Osteocyte (in vitro differentiated cells): ENCODE measurements at places on chromosomes 4 and X. TPM values are rescaled to one million over a fixed set of nuclear protein-coding genes. Genes with fewer than 3 reads are reported as not detected.
A peak's percentile ranks its signal among the peaks of the same experiment; 100 is the strongest.

The GAGE2A gene
- total RNA-seq: not detected in 2 replicates

- no peaks in the 10 kb centered on the region for H3K27me3 ChIP-seq
- peaks cover 15% of the 10 kb centered on the region for H3K4me1 ChIP-seq
- no peaks in the 10 kb centered on the region for H3K36me3 ChIP-seq
- no peak overlapping the region for H3K4me3 ChIP-seq
- no peak overlapping the region for H3K27ac ChIP-seq
Measured at GRCh38 chr4:136931781-136932180, 600.5 kb downstream of the PCDH18 start.

- peaks cover 36% of the 10 kb centered on the region for H3K4me1 ChIP-seq
- peak overlapping the region; percentile 76 for H3K27ac ChIP-seq
- no peak for DNase-seq
- no peaks in the 10 kb centered on the region for H3K27me3 ChIP-seq
Measured at GRCh38 chr4:39608451-39608850, 30.2 kb downstream of the SMIM14 start.

The FDCSP gene
- not detected in 2 replicates for total RNA-seq

DNA sequence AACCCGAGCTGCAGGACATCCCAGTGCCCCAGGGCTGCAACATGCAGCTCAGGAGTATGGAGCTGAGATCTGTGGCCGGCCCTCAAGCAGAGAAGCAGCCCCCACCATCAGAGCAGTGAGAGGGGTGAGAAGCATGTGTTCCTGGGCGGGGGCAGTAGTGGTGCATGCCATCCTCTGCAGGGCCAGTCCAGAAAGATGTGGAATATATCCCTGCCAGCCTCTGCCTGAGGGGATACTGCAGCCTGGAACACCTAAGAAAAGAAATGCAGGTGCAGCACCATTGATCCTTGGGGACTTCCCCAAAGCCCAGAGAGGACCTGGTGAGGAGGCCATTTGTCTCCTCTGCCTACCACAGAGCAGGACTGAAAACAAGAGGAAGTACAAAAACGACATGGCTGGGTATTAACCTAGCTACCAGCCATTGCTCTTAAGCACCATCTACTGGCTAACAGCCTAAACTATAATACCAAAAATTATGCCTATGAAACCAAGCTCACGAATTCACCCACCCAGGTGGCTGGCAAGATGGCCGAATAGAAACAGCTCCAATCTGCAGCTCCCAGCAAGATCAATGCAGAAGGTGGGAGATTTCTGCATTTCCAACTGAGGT is 158.8 kb downstream of the ADGRA3 start:
- H3K36me3 ChIP-seq: peaks cover 3% of the 10 kb centered on the region
- H3K27ac ChIP-seq: no peak overlapping the region
- no peak overlapping the region for H3K4me3 ChIP-seq
- peaks cover 2% of the 10 kb centered on the region for H3K4me1 ChIP-seq
- no peaks in the 10 kb centered on the region for H3K27me3 ChIP-seq

The FAM114A1 gene
- 120 and 139 TPM in 2 replicates for total RNA-seq

DNA sequence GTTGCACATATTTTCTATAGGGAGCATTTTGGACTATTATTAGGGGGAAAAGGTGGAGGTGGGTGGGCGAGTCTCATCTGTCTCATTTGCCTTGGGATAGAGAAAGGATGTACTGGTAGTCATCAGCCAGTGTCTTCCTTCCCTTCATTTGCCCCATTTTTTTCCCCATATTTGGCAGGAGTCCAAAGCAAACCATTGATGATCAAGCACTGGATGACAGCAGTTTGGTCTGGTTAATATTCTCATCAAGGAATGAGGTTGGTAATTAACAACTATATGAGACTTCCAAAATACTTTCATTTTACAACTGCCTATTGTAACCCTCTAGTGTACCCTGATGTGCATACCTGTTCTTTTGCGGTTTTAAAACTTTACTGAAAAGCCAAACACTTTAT is 22.6 kb upstream of the IGFBP7 start:
- H3K27ac ChIP-seq: peak overlapping the region; percentile 82
- DNase-seq: no peak
- no peaks in the 10 kb centered on the region for H3K27me3 ChIP-seq
- H3K36me3 ChIP-seq: peaks cover 3% of the 10 kb centered on the region
- H3K4me1 ChIP-seq: peaks cover 45% of the 10 kb centered on the region
